ENCODE measurements at places on chromosomes 3 and 15.

DNA sequence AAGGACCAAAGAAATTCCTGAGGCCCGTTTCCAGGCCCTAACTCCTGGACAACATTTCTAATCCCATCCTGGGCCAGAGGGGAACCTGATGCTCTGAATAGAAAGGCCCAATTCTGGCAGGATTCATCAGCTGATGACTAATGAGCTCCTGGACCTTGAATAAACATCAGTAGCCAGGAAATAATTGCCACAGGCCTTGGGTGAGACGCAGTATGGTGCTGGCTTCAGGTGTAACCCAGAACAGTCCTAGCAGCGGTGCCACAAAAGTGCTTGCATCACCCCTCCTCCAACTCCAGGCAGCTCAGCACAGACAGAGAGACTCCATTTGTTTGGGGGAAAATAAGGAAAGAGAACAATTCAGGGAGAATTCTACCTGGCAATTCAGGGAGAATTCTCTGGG is 184.7 kb upstream of the POU1F1 start:
- no peak for DNase-seq

- DNase-seq = no peak
Measured at GRCh38 chr3:155512175-155512866, 218.8 kb upstream of the STRIT1 start.

- no peak for DNase-seq
Measured at GRCh38 chr15:63323798-63324563, 46.6 kb downstream of the APH1B start.

DNA sequence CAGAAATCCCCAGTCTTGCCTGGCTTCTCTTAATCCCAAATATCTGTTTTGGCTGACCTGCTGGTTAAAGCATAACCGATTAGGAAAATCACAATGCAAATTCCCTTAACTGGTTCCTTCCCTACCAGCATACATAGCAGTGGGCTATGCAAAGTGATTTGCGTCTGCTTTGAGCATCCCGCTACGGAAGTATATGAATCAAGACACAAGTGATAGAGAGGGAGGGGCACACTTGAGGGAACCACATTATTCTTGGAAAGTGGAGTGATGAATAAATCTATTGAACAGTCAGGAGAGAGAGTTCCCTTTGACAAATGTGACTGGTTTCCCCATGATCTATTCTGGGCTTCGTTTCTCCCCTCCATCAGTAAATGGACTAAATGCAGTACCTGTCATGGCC is 119.6 kb upstream of the C15orf61 start:
- DNase-seq = no peak

- no peak for DNase-seq
Measured at GRCh38 chr3:132781922-132782321, 59.7 kb upstream of the NPHP3 start.

- no peak for DNase-seq
Measured at GRCh38 chr3:138914870-138915502, 32.0 kb downstream of the FOXL2 start.

DNA sequence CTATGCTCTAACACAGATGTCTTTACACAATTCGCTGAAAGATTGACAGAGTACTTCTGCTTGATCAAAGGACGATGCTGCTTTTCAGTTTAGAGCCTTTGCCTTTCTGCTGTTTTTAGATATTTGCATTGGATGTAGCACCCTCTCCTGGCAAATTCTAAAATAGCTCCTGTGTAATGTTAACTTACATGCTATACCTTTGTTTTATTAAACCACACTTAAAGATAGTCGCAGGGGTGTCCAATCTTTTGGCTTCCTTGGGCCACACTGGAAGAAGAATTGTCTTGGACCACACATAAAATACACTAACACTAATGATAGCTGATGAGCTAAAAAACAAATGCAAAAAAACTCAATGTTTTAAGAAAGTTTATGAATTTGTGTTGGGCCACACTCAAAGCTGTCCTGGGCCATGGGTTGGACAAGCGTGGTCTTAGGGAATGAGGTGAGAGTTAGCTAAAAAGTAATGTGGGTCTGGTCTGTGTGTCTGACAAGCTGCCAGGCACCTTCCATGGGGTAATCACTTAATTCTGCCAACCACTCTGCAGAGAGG is 62.9 kb downstream of the ATG7 start:
- DNase-seq = no peak

DNA sequence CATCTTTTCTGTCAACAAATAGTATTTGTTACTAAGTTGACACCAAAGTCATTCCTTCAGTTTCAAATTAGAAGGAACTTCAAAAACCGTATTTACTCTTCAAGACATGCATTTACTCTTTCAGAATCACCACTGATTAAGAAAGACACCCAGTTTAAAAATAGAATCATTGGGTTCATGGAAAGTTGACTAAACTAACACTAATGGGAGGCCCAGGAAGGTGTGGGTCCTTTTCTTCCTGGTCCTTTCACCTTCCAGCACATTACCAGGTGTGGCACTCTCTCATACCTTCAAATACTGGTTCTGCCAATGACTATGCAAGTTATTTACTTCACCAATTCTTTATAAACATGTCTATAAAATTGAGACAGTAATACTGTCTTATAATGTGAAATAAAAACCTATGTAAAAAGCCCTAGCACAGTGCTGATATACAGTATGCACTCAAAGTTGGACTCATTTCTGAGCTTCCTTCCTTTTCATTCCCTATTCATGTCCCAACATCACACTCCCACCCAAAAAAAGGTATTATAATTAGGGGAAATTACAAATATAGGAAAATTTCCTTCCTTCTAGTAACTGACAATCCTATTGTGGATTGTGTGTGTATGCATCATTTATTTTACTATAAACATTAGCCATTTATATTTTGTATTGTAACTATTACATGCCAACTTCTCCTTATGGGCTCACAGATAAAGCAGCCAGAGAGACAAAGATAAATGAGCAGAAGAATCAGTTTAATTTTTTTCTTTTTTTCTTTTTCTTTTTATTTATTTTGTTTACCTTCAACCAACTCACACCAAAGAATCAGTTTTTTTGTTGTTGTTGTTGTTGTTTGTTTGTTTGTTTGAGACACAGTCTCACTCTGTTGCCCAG is 48.9 kb downstream of the LRRFIP2 start:
- DNase-seq = no peak

DNA sequence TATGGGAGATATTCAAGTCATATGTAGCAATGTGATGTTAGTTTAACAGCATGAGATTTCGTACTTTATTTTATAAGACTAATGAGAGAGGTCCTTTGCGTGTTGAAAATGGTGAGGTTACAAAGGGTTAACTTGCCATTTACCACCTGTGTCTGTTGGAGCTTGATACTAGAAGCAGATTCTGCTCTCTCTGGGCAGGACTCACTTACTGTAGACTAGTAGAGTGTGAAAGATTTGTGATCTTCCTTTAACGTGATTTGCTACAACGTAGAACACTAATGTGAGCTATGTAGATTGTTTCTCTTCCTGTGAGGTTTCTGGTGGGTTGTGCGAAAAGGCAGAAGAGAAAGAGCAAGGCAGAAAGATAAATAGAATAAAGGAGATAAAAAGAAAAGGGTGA is 1.1 kb downstream of the TP63 start:
- DNase-seq = no peak

- no peak for DNase-seq
Measured at GRCh38 chr15:75177360-75178071, 24.2 kb upstream of the C15orf39 start.

GRCh38 chr3:185677146-185677829 is 91.2 kb downstream of the SENP2 start:
- no peak for DNase-seq

DNA sequence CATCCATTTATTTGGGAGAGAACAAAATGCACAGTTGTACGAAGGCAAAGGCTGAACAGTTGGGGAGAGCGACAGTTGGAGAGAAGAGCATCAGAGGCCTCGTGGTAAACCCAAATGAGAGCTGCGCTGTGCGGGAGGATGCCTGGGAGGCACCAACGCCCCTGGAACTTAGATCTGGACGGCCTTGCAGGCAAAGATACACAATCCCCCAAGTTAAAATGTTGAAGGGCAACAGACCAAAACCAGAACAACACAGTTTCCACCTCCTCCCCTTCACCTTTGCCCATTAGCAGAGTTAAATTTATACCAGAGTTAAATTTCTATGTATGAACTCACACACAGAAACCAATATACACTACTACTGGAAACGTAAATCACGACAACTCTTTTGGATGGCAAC is 339.6 kb downstream of the RORA start:
- no peak for DNase-seq

GRCh38 chr3:153666991-153667740 is 454.0 kb upstream of the ARHGEF26 start:
- DNase-seq = no peak

DNA sequence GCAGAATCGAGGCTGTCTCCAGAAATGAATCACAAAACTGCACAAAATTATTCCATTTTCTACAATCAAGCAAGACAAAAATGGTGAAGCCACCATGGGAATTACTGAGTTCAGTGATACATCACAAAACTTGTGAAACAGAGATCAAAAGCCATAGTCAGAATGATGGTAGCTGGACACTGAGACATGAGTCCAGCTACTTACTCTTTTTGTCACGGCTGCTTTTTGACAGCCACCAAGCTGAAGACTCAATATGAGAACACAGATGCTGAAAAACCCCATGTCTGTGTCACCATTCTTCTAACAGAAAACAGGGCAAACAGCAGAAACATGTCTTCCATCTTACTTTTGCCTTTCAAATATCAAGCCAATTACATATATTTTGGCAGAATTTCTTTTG is 237.6 kb downstream of the LPP start:
- DNase-seq = no peak

GRCh38 chr3:37330466-37330865 is 156.1 kb upstream of the LRRFIP2 start:
- no peak for DNase-seq

DNA sequence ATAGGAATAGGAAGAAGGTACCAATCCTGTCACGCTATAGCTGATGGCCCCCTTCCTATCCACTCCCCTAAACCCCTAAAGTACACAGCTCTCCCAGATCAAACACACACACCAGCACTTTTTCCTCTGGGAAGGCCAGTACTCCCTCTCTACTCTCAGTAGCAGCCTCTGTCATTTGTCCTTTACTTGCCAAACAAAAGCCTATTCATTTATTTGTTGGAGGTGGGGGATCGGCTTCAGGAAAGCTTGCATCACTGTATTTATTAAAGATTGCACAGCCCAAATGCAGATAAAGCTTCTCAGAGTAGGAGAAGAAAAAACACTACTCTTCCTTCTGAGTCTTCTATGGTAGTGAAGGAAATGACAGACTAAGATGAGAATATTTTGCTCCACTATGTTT is 429.7 kb upstream of the RASGRP1 start:
- no peak for DNase-seq

- no peak for DNase-seq
Measured at GRCh38 chr15:93050648-93051047, 38.4 kb downstream of the RGMA start.

GRCh38 chr3:53259427-53260259 is 3.8 kb upstream of the TKT start:
- DNase-seq = no peak

DNA sequence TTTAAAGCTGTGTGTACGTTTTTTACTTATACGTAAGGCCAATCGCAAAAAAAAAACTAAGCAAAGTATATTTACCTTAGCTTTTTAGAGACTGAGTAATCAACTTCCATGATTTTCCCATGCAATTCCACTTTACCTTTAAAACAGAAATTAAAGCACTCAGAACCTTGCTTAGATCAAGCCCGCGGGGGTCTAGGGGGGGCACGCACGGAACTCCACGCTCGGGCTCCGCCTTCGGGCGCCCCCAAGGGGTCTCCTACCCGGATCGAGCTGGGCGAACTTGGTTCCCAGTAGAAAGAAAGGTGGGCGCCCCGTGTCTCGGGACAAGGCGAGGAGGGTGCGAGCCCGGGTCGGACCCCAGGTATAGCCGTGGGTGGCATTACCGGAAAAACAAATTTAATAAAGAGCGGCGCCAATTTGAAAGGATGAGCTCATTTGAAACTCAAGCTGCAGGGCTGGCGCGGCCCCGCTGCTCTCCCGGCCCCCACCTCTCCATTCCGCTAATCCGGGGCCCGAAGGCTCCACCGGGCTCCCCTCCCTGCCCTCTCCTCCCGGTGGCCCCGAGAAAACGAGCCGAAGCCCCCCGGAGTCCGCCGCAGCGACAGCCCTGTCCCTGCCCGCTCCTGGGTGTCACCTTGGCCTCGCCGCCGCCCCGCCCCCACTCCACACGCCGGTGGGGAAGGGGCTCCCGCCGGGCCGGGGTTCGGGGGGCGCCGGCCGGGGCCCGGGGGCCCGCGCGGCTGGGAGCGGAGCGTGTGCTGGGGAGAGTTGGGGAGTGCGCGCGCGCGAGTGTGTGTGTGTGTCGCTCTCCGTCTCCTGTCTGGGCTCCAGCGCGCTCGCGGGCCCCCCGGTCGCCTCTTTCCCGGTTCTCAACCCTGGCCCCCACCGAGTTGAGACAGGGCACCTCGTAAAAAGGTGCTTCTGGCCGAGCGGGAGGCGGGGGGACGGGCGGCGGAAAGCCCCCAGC is 1.5 kb downstream of the IGF2BP2 start:
- DNase-seq = no peak

DNA sequence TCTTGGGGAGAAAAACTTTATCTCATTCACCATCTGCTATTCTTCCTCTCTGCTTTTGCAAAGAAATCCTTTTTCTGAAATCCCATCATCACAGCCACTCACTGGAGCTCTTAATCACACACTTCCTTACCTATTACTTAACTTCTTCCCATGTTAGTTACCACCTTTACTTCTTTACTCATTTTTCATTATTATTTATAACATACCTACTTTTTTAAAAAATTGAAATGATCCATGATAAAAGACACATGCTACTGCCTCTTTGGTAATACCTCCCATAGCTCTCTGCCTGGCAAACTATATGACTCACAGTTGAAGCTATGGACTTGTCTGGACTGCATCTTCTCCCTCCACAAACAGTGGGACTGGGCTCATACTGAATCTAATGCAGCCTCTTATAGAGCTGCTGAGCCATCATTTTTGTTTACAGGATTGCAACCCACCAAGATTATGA is 150.3 kb downstream of the TNIK start:
- no peak for DNase-seq

DNA sequence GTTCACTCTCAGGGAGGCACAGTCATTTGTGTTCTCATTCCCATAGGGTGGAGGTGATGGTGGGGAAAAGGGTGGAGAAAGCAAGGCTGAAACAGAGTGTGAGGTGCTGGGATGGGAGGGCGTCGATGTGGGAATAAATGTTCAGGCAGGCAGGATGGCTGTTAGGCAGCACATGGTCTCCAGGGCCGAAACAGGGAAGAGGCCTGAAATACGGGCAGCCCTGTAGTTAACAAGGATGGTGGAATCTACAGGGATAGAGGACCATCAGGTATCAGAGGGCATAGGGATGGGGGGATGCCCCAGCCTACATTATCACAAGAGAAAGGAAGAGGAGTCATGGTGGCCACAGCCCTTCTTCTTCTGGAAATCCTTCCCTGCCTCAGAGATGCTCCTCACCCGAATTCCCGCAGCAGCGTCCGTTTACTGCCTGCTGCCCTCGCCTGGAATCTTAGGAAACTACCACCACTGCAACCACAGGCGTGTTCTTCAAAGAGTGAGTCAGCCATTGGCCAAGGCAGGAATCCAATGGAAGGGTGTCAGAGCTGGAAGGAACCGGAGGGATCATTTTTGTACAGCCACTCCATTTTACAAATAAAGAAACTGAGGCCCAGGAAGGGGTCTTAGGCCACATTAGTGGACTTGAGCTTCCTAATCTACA is 49.7 kb upstream of the POMGNT2 start:
- no peak for DNase-seq

- no peak for DNase-seq
Measured at GRCh38 chr15:25741256-25741580, 121.9 kb downstream of the ATP10A start.

- no peak for DNase-seq
Measured at GRCh38 chr3:28322464-28322863, 26.1 kb upstream of the ZCWPW2 start.

All from esophagus squamous epithelium (tissue), 5 donors.